ENCODE measurements at places on chromosomes 5 and 9.
A peak's percentile ranks its signal among the peaks of the same experiment; 100 is the strongest.

DNA sequence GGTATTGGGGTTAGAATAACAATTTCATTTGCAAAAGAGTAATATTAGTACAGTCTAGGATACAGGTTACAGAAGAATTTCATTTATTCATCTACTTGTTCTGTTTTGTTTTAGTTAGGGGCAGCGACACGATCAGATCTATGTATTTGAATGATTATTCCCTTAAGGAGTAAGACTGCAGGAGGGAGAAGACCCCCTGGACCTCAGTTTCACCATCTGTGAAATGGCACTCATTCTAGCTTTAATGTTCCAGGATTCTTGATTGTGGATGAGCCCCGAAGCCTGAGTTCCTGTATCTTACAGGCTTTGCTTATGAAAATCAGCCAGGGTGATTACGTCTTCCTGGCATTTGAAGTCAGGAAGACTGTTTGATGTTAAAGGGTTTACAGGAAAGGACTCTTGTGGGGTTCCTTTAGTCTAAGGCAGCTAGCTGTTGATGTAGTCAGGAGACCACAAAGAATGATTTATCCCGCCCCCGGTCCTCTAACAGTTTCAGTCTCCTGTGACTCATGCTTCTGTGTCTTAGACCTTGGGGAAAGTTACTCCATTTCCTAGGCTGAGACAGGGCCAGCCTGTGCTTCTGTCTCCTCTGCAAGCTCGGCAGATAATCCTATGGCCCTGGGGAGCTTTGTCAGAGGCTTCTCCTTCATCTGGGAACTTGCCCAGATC is 11.5 kb downstream of the SMIM3 start:
- DNase-seq, result no peak

- DNase-seq, result no peak
Observed at GRCh38 chr5:137273511-137273910, 225.6 kb downstream of the SPOCK1 start.

GRCh38 chr5:117379521-117379920 is 804.9 kb upstream of the SEMA6A start:
- no peak for DNase-seq

GRCh38 chr5:68757006-68757405 is 336.8 kb upstream of the SLC30A5 start:
- no peak for DNase-seq

DNA sequence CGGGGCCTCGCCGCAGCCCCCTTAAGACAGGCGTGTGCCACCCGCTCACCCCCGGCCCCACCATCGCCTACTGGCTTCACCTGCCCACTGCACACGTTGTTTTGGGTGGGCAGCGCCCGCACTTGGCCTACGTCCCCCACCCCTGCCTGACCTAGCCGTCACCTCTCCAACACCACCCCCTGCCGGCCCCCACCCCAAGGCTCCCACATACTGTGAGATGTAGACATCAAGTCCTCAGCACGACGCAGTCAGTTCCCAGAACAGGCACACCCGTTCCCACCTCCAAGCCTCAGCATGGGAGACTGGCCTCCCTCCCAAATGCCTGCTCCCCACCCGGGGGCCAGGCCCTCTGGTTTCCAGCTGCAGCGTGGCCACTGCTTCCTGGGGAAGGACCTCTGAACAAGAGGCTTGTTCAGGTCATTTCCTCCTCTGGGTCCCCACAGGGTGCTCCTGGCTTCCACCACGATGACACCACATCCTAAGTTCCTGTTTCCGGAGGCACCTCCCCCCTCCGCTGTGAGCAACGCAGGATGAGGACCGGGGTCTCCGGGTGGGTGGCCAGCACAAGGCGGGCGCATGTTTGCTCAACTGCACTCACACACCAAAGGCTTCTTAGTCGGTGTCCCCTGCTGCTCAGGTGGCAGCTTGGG is 11.3 kb downstream of the DBN1 start:
- DNase-seq, result no peak

DNA sequence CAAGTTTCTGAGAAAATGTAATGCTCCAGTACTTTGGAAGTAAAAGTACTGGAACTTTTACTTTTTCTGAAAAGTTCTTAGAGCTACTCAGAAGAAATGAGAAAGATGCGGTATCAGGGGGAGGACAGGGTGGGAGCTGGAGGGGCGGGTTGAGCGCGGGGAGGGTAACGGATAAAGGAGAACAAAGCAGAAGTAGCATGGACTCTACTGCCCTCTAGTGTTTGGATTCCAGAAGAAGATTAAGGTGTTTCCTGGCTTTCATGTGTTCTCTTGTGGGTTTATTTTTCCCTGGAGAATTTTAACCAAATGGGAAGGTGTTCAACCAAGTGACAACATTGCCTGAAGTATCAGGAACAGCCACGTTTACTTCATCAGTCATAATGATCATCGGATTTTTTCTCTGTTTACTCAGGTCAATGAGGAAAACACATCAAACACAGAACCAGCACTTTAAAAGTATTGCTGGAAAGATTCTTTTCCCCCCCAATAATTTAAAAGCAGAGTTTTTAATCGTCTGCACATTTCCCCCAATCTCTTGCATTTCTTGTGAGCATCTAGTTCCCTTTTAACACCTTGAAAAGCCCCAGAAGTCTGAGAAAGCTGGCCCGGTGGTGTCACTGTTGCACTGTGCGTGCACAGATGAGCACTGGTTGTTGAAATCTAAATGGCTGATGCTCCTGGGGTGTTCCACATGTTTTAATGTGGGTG is 190.6 kb downstream of the MPDZ start:
- DNase-seq, result peak; percentile 86

GRCh38 chr5:113283558-113283957 is 151.2 kb downstream of the TSSK1B start:
- DNase-seq, result peak; percentile 16

GRCh38 chr9:135515083-135515951 is 5.9 kb upstream of the LCN1 start:
- no peak for DNase-seq

DNA sequence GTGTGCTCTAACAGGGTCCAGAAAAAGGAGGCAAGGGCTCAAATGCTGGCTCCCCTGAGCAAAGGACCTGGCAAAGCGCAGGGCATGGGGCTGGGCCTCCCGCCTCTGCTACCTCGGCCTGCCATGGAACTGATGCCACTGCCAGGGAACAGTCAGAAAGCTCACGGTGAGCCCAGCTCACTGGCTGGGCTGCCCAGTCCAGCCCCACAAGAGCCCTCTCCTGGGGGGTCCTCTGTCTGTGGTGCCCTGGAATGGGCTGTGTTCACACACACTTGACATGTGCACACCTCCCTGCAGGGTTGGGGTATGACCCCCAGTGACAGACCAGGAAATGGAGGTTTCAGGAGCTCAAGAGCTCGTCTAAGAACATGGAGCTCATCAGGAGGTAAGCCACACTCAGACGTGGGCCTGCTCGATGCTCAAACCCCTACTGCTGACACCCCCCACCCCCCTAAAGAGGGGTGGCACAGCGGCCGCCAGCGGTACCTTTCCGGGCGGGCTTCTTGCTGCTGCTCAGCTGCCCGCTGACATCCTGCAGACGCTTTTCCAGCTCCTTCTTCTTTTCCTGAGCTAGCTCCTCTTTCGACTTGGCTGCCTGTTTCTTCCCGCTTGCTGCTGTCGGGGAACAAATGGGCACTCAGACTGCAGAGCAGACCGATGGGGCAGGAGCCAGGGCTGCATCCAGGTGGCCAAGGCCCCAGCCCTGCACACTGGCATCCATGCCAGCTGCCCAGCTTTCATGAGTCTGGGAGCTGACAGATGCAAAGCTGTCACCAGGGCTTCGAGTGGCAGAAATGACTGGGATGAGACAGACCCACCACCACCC is 9.1 kb downstream of the BRD3OS start:
- no peak for DNase-seq

DNA sequence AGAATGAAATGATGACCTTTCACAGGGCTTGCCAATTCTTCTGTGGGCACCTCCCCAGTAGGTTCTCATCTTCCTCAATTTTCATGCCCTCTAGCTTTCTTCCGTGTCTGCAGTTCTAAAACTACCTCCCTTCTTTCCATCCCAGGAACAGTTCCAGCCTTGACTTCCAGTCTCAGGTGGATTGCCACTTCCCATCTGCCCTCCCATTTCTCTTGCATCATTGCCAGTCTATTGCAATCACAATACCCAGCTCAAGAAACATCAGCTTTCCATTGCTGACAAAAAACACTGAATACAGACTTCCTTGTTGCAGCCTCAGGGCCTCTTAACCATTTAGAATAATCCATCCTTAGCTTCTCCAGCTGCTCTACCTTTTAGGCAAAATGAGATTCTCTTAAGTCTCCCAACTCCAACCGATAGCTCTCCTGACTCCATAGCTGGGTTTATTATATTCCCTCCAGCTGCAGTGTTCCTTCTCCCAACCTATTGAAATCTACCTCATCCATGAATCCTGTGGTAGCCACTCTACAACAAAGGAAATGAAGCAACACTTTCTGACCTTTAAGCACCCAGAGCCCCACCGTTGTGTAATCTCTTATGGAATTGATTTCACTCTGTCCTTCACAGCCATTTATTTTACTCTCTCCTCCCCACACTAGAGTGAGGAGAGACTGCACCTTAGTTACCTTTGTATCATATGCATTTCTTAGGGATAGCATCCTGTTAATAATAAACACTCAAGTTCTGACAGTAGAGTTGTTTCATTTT is 75.6 kb upstream of the PCA3 start:
- DNase-seq, result no peak

GRCh38 chr5:22958462-22959262 is 105.5 kb upstream of the CDH12 start:
- DNase-seq, result no peak

DNA sequence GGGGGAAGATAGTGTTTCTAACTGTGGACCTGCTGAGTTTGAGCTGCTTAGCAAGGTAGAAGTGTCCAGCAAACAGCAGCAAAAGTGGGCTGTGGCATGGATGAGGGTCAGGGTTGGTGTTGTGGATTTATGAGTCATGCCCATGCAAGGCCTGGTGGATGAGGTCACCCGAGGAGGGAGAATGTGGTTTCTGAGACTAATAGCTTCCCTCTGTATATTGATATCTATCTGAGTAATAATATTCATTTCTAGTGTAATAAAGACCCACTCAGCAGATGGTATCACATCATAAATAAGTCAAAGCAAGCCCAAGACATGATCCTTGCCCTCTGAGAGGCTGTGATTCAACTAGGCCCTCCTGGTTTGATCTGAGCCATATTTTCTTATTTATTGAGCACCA is 597.8 kb upstream of the CLINT1 start:
- no peak for DNase-seq

- no peak for DNase-seq
Observed at GRCh38 chr9:82808478-82808877, 254.5 kb downstream of the RASEF start.

DNA sequence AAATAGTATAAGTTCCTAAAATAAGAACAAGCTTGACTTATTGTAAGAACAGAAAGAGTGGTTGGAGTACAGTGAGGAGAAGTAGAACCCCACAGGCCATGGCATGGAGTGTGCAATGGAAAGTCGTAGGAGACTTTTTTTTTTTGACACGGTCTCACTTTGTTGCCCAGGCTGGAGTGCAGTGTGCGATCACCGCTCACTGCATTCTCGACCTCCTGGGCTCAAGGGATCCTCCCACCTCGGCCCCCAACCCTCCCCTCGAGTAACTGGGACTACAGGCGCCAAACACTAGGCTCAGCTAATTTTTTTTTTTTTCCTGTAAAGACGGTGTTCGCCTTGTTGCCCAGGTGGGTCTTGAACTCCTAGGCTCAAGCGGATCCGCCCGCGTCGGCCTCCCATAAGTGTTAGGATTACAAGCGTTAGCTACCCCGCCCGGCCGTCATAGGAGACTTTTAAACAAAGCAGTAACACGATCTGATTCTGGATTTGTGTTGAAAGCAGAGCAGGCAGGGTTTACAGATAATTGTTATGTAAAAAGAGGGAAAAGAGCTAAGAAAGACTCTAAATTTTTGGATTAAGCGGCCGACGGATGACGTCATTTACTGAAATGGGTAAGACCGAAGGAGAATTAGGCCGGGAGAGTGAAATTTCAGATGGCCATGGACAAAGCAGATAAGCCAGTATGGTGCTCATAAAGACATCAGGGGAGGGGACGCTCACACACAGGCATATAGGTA is 752 bp downstream of the TSTD2 start:
- DNase-seq, result no peak

GRCh38 chr5:65927503-65928321 is 1.3 kb downstream of the ERBIN start:
- no peak for DNase-seq

GRCh38 chr9:96478829-96479371 is 28.9 kb downstream of the HABP4 start:
- DNase-seq, result no peak

DNA sequence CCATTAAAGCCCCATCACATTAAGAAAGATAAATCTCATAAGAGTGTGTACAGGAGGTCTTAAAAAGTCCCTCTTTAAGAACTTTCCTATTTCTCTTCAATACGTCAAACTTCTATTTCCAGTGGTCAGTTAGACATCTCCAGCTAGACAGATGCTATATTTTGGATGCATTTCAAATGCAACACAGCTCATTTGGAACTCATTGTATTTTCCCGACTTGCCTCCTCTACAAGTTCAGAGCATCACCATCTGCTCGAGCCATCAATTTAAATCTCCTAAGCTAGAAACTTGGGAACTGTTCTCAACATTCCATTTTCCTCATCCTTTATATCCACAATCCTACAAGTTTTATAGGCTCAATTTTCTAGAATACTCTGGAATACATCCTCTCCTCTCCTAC is 3.2 kb upstream of the UHRF2 start:
- DNase-seq, result no peak

DNA sequence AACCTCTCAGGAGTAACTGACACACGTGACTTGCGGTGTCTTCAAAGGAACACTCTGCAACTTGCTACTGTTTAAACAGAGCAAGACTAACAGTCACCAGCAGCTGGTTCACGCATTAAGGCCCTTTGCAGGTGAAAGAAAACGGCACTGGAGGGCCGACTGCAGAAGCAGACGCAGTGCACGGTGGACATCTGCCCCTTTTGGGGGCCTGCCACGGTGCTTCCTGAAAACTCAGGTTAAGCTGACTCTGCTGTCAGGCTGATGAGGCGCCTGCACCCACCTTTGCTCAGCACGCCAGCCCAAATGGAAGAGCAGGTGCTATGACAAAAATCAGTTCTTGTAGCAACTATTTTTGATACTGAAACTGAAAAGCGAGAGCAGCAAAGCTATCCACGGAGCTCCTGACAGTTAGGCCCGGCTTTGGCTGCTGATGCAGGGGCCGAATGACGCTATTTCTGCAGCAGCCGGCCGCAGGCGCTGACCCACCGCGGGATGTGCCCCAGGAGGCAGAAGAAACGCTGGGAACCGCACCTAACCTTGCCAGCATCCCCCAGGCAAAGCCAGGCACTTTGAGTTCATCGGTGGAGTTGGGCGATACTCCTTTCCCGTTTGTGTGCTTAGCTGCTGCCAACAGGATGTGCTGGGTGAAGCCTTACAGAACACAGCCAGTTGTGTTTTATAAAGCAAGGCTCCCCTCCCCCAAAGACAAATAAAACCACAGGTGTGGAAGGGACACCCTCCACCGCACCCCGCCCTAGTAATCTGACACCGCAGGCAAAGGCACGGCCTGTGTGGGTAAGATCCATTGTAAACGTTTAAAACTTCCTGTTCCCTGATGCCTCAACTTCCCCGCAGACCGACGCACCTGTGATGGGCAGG is 21.1 kb upstream of the TERT start:
- peak; percentile 100 for DNase-seq

DNA sequence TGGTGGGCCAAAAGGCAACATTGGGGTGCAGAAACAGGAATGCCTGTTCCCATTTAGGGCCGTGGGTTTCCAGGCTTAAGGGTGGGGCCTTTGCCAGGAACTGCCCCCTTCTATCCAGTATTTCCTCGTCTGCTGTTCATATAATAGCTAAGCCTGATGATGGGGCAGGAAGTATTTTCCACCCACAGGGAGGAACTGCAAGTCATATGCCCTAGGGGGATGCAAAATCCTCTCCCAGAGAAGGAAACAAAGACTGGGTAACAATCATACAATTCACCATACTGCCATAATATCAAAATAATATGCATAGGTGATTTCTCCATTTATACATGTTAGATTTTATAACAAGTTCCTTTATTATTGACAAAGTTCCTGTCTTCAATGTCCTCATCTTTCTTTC is 20.5 kb upstream of the RPS23 start:
- no peak for DNase-seq
